ENCODE measurements at places on chromosomes 3 and 15.

DNA sequence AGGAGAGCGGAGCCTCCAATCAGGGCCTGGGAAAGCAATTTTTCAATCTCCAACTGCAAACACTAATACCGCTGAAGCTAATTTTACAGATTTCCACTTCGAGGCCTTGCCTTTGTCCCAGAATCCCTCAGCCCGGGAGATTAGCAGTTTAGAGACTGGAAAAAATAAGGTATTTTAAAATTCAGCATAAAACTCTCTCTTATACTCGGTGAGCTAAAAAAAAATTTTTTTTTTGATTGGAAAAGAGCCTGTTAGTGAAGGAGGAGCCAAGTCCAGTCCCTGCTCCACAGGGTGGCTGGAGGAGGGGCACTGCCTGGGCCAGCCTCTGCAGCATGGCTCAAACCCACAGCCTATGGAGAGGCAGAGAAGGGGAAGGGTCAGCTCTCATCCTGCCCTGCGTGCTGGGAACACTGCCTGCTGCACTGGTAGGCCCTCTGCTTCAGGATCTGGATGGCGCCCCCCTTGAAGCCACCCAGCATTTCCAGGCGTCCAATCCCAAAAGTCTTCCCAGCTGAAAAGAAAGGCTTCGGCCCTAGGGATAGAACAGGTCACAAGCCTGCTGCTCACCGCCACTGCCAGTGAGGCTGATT, 48.9 kb downstream of the CACNA2D2 start:
- DNase-seq, result no peak

DNA sequence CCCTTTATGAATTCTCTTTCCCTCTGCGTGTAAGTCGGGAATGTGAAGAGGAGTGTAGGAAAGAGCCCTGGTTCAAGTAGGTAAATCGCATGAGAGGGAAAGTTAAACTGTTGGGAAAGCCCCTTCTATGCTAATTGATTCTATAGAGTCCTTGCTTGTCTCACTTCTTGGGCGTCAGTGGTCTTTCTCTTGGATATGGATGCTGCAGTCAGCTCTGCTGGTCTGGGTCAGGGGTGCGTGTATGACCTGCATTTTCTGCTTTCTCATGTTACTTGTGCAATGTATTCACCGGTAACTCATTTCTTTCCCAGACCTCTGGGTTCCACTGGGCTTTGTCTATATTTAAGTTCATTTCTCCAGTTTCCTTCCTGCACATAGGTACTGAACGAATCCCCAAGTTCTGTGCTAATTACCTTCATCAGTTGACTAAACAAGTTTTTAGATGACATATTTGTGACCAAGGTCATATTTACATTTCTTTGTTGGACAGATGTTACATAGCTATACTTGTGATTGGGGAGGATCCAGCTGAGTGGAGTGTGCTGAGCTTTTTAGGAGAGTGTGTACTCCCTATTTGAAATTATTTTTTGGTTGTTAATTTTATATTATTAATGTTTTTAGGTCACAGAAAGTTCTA, 1.4 kb downstream of the SETD5 start:
- peak; percentile 59 for DNase-seq

- DNase-seq, result no peak
Observed at GRCh38 chr15:45523166-45523460, 558 bp upstream of the SLC30A4 start.

- DNase-seq, result no peak
Observed at GRCh38 chr3:149459491-149460059, 14.9 kb upstream of the TM4SF4 start.

Measured in activated CD4-positive, alpha-beta T cell treated with anti-CD3 and anti-CD28 coated beads, Interleukin-10, Interleukin-2, amounts not matched to agents 100 ng/mL and 50 ng/mL, durations not matched to agents 16 hours and 8 hours (primary cell).